ENCODE measurements at places on chromosomes 5 and 9.

DNA sequence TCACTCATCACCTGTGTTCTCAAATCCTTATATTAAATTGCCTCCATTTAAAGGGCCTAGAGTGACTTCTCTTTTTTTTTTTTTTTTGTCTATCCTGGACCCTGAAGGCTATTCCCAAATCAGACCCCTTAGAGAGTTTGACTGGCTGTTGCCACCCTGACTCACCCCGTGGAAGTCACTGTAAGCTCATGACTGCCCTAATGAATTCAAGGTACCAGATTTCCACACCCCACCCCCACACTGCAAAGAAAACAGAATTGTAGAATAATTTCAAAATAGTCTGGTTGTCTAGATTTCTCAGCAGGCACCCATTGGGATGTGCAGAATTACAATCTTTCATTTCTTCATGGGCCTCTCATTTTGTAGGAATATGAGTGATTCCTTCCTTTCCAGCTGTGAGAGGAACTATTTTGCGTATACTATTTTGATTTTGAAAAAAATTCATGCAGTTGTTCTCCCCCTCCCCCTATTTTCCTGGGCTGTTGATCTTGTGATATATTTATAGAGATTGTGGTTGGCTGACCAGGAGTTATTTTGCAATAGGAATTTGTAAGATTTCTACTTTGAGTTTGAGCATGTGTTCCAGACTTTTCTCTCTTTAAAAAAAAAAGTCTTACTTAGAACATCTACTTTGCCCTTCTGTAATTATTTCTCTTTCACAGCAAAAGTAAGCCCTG lies 79.1 kb downstream of the ZNF618 start:
- DNase-seq = no peak

GRCh38 chr5:137292461-137293027 lies 206.6 kb downstream of the SPOCK1 start:
- DNase-seq = no peak

DNA sequence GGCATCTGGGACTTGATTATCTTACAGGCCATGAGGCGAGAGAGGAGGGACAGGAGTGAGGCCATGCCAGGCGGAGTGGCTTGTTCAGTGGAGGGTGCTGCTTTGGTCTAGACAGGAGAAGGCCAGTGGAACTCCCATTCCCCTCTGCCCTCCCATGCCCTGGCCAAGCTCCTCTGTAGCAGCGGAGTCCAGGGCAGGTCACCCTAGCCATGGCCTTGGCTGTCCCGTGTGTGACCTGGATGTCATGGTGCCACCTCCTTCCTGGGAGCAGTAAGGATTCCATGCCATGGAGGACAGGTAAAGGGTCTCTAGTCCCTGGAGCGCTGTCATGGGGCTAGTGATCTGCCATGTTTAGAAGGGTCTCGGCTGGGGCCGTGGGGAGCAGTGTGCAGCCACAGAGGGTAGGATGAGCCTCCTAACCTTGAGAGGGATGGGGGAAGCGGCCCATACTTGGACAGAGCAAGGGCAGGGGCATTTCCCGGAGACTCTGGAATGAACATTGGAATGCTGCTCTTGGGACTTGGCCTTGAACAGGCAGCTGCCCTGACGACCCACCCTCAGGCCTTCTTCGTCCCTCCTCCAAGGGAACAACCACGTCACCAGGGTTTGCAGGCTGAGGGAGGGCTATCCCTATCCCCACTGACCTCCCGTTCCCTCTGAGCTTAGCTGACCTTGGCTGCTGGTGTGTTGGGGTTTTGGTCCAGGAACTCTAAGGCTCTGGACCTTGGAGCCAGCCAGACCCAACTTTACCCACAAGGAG lies 100.4 kb downstream of the DAB2IP start:
- no peak for DNase-seq

GRCh38 chr9:3080951-3081350 lies 237.1 kb upstream of the PUM3 start:
- DNase-seq = no peak

DNA sequence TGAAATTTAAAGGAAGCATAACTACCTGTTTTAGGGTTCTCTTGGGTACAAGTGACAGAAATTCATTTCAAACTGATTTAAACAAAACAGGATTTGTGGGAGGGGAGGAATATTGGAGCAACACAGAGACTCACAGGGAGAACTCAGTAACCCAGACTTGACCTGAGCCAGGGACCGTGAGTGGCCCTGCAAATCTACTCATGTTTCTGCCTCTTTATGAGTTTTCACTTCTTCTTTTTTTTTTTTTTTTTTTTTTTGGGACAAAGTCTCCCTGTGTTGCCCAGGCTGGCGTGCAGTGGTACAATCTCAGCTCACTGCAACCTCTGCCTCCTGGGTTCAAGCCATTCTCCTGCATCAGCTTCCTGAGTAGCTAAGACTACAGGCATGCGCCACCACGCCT lies 405.6 kb upstream of the ZNF608 start:
- DNase-seq = no peak

GRCh38 chr9:127971357-127972235 lies 9.2 kb downstream of the EEIG1 start:
- no peak for DNase-seq
